Fibroblast of skin of scalp (primary cell): ENCODE measurements at places on chromosomes 5 and 9.

- DNase-seq: peak; percentile 45
Measured at GRCh38 chr9:29691758-29692407, 2118.6 kb upstream of the C9orf72 start.

- DNase-seq: no peak
Measured at GRCh38 chr9:6790866-6791265, 33.1 kb downstream of the KDM4C start.

DNA sequence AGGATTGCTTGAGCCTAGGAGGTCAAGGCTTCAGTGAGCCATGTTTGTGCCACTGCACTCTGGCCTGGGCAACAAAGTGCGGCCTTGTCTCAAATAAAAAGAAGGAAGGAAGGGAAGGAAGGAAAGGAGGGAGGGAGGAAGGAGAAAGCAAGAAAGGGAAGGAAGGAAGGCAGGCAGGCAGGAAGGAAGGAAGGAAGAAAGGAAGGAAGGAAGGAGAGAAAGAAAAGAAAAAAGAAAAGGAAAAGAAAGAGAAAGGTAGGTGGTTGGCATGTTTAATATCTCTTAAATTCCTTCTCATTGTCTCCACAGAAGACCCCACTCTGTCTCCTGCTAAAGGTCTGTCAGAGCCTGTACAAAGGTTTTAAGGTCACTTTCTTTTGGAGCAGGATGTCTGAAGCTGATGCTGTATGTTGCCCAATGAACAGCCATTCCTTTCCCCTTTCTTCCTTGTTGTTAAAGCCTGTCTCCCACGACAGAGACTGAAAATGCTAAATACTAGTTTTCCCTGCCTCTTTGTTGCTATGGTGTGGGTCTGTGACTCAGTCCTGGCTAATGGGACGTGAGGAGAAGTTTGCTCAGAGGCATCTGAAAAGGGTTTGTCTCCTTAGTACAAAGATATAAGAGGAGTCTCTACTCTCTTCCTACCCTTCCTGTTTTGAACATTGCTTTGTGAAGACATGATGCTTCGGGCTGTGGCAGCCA lies 213.3 kb downstream of the PCSK1 start:
- DNase-seq: peak; percentile 88

DNA sequence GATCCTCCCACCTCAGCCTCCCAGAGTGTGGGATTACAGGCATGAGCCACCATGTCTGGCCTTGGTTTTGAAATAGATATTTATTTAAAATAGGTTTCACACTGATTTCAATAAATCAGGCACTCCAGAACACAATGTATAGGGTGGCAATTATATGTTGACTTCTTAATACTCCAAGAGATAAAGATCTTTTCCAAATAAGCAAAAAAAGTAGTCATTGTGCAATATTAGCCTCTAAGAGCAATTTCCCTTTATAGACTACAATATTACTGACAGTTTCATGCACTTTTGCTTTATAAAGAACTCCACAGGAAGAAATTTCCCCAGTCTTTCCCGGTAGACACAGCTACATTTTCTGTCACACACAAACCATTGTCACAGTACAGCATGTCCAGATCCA lies 23.4 kb upstream of the RUFY1 start:
- no peak for DNase-seq

GRCh38 chr5:5980538-5980895 lies 397.8 kb downstream of the MED10 start:
- no peak for DNase-seq
